Neural cell (in vitro differentiated cells): ENCODE measurements at places on chromosomes 1 and 21. TPM values are rescaled to one million over a fixed set of nuclear protein-coding genes. Genes with fewer than 3 reads are reported as not detected.

Gene PALMD
- 19.4 and 20.6 TPM in 2 replicates for polyA plus RNA-seq

Gene MTHFR
- polyA plus RNA-seq, result 21.2 and 25.8 TPM in 2 replicates

Gene DPYD
- polyA plus RNA-seq, result 6.7 and 8.2 TPM in 2 replicates

Gene CASQ2
- polyA plus RNA-seq, result not detected in 2 replicates

Gene TSSK3
- not detected in 2 replicates for polyA plus RNA-seq

Gene FLG2
- polyA plus RNA-seq, result not detected in 2 replicates

Gene DMBX1
- polyA plus RNA-seq, result 0.28 TPM in 1 of 2 replicates, not detected in the other
